ENCODE measurements at places on chromosomes 2 and 18.

- no peak for DNase-seq
These were observed 16.9 kb upstream of the STAMBP start for GRCh38 chr2:73811878-73812277.

- no peak for DNase-seq
These were observed at the start of gene MYO5B for GRCh38 chr18:50194631-50195532. Gene MYO5B (minus strand): TSS chr18:50195147. CDS start chr18:50194793, 354 bp downstream.

- no peak for DNase-seq
These were observed 37.9 kb downstream of the CDH20 start for GRCh38 chr18:61371111-61371510.

DNA sequence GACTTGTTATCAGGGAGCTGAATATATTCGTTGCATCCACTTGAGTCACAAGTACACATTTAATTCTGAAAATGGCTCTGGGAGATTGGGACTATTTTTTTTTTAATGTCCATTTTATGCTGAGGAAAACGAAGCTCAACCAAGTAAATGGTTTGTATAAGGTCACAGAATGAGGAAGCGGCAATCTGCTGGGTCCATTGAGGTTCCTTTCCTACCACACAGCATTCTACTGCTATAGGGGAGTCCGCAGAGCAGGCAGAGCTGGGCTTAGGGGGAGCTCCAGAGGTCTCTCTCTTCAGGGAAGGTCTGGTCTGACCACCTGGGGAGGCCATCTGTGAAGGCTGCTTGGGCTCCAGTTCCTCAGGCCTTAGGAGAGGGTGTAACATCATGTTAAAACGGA, 77.9 kb downstream of the MCFD2 start:
- no peak for DNase-seq

GRCh38 chr18:54926593-54927325, 32.5 kb downstream of the CCDC68 start:
- DNase-seq, result peak; percentile 51

- DNase-seq, result no peak
These were observed 71.4 kb downstream of the PLCL1 start for GRCh38 chr2:197875763-197876162.
